ENCODE measurements at places on chromosomes 7 and 10.

GRCh38 chr7:34747867-34748727 is 90.1 kb downstream of the NPSR1 start:
- DNase-seq = peak; percentile 49

GRCh38 chr10:93716766-93717165 is 14.4 kb upstream of the FRA10AC1 start:
- DNase-seq = no peak

GRCh38 chr10:76881477-76882220 is 756.0 kb downstream of the KCNMA1 start:
- DNase-seq = peak; percentile 58

DNA sequence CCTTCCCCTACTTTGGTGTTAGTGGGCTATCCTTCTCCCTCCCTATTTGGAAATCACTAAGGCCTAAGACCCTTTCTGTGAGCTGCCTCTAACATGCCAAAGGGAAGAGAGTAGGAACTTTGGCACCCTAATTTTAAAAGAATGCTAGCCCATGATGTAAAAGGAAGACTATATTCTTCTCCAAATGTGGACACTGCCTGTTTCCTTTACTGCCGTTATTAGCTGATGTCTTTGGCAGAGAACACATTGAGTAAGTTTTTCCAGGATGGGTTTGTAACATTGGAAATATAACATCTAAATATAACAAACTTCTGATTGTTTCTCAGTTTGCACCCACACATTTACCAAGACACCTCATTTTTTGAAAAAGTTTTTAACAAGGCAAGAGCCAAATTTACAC is 56.9 kb upstream of the TNKS2 start:
- no peak for DNase-seq
